Tibial artery (tissue), 4 donors: ENCODE measurements at places on chromosomes 11 and 22.
A peak's percentile ranks its signal among the peaks of the same experiment; 100 is the strongest.

GRCh38 chr11:56396047-56396446, 16.4 kb upstream of the OR5AL1 start:
- DNase-seq = no peak

GRCh38 chr11:124762624-124763155, 600 bp upstream of the ESAM start:
- DNase-seq = no peak

GRCh38 chr11:11215944-11216343, 137.1 kb downstream of the CSNK2A3 start:
- no peak for DNase-seq

GRCh38 chr11:96045622-96046456, 121.9 kb upstream of the MTMR2 start:
- peak; percentile 81 for DNase-seq

- no peak for DNase-seq
These were observed 736.4 kb downstream of the KCNA4 start for GRCh38 chr11:29280452-29280851.

DNA sequence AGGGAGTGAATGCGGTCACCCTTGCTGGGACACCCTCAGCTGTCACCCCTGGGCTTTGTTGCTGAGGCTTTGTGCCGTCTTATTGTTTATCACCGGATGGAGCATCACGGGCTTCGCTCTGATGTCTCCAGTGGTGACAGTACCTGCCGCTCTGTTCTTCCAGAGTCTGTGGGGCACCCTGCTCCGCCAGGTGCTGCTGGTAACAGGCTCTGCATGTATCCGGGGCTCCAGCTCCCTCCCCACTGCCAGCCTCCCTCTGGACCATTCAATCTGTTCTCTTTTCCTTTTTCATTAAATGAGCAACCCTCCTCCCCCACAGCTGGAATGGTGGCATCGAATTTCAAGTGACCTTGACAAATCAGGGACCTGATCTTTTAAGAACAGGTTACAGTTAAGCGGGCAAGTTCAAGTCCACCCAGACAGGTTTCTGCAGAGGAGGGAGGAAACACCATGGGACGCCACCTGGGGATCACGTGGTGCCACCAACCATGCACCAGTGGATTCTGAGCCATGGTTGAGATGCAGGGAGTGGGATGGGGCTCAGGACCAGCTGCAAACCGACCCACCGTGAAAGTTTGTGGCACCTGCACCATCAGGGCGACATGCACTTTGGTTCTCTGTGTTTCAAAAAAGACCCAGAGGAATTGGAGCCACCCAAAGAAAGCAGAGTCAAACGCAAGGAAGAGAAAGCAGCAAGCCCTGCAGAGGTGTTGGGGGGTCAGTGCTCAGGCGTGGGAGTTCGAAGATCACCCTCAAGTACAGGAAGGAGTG, 89.3 kb downstream of the BCR start:
- DNase-seq = no peak

DNA sequence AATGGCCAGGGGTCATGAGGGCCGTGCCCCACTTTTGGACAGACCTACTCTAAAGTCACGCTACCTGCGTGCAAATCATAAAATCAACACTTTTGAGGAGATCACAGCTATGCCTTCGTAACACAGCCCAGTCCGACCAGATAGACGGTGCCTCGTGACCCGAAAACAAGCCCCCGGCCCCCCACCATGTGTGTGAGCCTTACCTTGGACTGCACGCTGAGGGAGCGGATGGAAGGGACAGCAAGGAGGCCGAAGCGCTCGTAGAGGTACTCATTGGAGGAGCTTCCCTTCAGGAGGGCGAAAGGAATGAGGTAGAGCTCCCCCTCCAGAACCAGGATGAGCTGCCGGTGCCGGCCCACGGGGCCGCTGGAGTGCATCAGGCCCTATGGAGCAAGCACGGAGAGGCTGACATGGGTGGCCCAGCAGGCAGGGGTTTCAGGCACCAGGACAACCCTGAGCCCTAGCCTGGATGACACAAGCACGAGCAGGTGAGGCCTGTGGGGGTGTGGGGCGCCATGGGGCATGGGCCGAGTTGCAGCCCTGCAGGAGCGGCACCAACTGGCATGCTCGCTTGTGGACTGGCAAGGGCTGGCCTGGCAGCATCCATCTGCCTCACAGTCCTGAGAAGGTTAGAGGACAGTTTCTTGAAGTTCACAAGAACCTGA, 82.2 kb upstream of the PITPNB start:
- no peak for DNase-seq

DNA sequence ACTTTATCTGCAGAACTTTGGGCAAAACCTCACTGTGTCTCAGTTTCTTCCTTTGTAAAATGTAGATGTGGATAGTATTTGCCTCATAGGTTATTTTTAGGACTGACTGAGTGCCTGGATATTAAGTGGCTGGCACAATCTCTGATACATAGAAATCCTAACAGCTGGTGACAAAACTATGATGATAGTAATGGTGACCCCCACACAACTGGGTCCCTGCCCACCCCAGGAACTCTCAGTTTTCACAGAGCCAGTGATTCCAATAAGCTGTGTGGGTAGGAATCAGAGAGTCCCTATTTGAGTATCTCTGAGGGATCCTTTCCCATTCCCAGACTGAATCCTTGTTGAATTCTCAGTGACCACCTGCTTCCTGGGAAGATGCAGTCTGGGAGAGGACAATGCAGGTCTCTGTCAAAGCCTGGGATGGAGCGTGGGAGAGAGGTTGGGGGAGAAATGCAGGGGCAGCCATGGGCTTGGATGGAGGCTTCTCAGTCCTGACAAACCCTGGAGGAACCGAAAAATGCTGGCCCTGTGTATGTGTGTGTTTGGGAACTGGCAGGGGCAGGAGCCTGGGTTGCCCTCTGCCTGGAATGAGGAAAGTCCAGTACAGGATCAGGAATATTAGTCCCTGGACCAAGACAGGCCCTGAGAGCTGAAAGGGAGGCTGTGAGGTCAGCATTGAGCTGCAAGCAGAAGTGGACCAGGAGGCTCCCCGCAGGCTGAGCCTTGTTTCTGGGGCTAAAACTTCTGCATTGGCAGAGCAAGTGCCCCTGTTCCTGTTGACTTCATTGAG, 6.1 kb upstream of the P2RY6 start:
- no peak for DNase-seq
